Activated CD4-positive, alpha-beta T cell treated with anti-CD3 and anti-CD28 coated beads, Interleukin-2, amount 10 ng/mL, durations not matched to agents 24 days and 14 days (primary cell): ENCODE measurements at places on chromosomes 6 and 20. TPM values are rescaled to one million over a fixed set of nuclear protein-coding genes. Genes with fewer than 3 reads are reported as not detected.

GRCh38 chr6:153117986-153118879 lies 12.8 kb downstream of the RGS17 start:
- H3K4me1 ChIP-seq = no peaks in the 10 kb centered on the region
- no peak overlapping the region for H3K27ac ChIP-seq
- no peaks in the 10 kb centered on the region for H3K36me3 ChIP-seq
- no peak overlapping the region for H3K4me3 ChIP-seq
- no peak for DNase-seq

DNA sequence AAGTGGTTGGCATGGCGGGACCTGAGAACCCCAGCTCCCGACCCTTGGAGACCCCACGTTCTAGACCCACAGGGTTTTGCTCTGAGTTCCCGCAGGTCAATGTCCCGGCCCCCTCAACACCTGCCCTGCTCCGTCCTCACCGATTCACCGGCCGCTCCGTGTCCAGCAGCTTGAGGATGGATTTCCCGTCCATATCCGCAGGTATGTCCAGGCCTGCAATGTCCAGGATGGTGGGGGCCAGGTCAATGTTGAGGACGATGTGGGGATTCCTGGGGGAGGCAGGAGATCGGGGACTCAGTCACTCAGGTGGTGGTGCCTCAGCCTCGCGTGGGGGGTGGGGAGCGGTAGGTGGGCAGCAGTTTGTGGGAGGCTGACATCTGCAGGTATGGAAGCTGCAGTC lies 106.7 kb downstream of the SULF2 start:
- no peaks in the 10 kb centered on the region for H3K27me3 ChIP-seq
- H3K27ac ChIP-seq = no peak overlapping the region
- DNase-seq = no peak
- H3K36me3 ChIP-seq = no peaks in the 10 kb centered on the region

- no peaks in the 10 kb centered on the region for H3K36me3 ChIP-seq
- no peaks in the 10 kb centered on the region for H3K4me1 ChIP-seq
- no peaks in the 10 kb centered on the region for H3K27me3 ChIP-seq
- no peak overlapping the region for H3K27ac ChIP-seq
These were observed 172.3 kb downstream of the EPM2A start for GRCh38 chr6:145562771-145563615.

GRCh38 chr6:158780988-158781691 lies 38.0 kb downstream of the EZR start:
- no peak overlapping the region for H3K27ac ChIP-seq
- H3K4me3 ChIP-seq = no peak overlapping the region
- H3K36me3 ChIP-seq = peaks cover 76% of the 10 kb centered on the region
- no peaks in the 10 kb centered on the region for H3K27me3 ChIP-seq

DNA sequence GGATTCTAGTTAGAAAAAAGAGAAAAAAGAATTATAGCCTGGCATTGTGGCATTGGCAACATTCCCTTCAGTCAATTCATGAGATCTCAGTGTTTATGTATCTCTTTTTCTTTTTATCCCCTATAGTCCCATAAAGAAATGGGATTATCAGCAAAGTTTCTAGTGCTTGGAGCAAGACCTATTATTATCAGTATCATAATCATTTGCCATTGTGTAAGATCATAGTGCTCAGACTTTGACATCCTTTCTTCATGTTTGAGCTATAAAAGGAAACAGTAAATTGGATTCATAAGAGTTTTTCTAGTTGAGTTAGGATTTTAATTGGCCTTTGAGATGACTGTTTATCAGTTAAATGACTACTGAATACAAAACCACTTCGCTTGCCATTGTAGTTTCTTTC lies 295.6 kb downstream of the GRIK2 start:
- H3K27me3 ChIP-seq = no peaks in the 10 kb centered on the region
- H3K36me3 ChIP-seq = no peaks in the 10 kb centered on the region
- DNase-seq = no peak
- no peaks in the 10 kb centered on the region for H3K4me1 ChIP-seq

- H3K36me3 ChIP-seq = peaks cover 13% of the 10 kb centered on the region
- no peak for DNase-seq
These were observed 29.7 kb downstream of the IRF4 start for GRCh38 chr6:421211-421610.

DNA sequence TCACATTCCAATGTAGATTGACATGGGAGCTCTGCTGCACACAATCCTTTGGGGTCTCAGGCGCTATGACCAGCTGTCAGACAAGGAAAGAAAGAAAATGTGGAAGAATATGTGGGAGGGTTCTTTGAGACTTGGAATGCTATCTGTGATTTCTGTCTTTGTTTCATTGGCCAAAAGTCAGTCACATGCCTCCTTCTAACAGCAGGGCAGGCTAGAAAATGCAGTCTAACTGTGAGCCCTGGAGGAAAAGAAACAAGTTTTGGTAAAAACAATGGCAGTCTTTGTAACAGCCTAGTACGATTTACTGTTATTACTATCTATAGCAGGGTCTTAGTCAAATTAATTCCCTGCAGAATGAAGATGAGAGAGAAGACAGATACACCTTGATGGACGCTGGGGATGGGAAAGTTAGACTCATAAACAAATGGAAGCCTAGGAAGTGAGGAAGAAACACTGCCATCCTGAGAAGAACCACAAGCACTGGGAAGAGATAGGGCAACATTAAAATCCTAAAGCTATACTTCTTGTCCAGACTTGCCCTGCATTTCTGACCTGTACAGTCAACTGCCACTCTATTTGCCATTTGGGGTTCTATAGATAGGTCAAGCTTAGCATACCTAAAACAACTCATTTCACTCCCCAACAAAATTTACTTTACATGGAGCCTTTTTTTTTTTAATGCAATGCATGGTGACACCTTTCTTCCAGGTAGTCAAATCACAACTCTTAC lies 833.0 kb downstream of the KIF16B start:
- no peak for DNase-seq
- H3K4me3 ChIP-seq = no peak overlapping the region
- no peak overlapping the region for H3K27ac ChIP-seq
- no peaks in the 10 kb centered on the region for H3K27me3 ChIP-seq
- no peaks in the 10 kb centered on the region for H3K36me3 ChIP-seq
- no peaks in the 10 kb centered on the region for H3K4me1 ChIP-seq

DNA sequence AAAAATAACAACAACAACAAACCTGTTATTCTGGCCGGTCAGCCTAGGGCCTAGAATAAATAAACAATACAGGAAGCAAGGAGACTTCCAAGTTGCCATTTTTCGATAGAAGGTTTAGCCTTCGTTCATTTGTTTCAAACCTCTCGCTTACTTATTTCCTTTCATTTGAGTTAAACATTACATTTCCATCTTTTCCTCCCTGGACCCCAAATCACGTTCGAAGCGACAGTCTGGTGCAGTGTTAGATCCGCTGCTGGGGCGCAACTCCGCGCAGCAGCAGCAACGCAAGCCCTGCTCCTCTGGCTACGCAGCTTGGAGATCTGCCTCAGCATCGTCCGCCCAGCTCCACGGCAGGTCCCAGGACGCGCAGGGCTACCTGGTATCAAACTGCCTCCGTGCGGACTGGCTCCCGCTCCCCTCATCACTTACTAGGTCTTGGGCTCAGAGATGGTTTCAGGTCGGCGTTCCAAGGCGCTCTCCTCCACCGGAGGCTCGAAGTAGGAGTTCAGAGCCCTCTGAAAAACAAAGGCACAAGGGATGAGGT lies 530 bp downstream of the TDP2 start:
- H3K4me3 ChIP-seq = peak overlapping the region; percentile 90
- H3K27ac ChIP-seq = peak overlapping the region; percentile 98
- H3K4me1 ChIP-seq = peaks cover 36% of the 10 kb centered on the region
- peaks cover 56% of the 10 kb centered on the region for H3K36me3 ChIP-seq
- H3K27me3 ChIP-seq = no peaks in the 10 kb centered on the region

DNA sequence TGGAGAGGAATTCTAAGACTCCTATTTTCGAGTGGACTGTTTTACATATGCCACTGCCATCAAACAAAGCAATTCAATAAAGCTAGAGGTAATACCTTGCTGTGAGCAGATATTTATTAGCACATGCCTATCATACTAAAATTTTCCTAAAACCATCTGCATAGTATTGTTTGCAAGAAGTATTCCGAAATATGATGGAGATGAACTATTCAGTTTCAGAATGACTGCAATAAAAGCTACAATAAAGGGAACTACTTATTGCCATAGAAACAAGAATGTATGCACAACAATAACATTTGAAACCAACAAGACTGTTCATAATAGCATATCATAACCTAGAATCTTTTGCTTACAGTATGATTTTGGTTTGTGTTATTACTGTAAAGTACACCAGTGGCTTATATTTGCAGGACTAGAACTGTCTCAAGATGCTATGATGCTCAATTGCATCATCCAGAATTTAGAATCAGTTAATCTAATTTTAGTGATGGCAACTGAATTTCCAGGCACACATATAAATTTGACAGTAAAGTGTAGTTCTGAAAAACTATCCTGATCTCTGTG lies 144.3 kb downstream of the GRIK2 start:
- H3K27ac ChIP-seq = no peak overlapping the region
- no peaks in the 10 kb centered on the region for H3K36me3 ChIP-seq
- no peaks in the 10 kb centered on the region for H3K27me3 ChIP-seq
- DNase-seq = no peak
- H3K4me1 ChIP-seq = no peaks in the 10 kb centered on the region
- H3K4me3 ChIP-seq = no peak overlapping the region

DNA sequence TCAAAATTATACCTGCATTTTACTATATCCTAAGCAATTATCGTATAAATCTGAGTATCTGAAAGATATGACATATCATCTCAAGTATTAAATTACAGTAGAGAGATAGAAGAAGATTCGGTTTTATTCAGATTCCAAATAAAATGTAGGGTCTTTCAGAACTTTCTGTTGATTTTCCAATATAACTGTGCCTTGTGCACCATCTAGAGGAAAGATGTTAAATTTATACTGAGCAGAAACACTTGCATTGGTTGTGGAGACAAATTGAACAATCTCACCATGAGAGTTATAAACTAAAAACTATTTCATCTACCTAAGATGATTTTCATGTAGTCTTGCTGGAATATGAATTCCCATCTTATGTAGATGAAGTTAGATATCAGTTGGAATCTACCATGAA lies 26.8 kb upstream of the HSF2 start:
- peaks cover 28% of the 10 kb centered on the region for H3K27me3 ChIP-seq
- H3K4me3 ChIP-seq = no peak overlapping the region
- no peak overlapping the region for H3K27ac ChIP-seq

DNA sequence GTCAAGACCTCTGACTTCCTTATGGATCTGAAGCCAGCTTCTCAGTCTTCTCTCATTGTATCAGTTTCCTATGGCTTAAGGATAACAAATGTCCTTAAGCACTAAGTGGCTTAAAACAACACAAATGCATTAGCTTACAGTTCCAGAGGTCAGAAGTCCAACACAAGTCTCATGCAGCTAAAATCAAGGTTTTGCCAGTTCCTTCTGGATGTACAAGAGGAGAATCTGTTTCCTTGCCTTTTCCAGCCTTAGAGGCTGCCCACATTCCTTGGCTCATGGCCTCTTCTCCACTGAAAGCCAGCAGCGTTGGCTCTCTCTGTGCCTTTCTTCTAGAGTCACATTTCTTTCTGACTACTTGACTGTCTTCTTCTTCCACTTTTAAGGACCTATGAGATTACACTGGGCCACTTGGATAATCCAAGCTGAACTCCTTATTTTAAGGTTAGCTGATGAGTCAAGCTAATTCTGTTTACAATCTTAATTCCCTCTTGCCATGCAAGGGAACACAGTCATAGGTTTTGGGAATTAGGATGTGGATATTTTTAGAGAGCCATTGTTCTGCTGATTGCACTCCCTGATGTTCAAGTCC lies 179.0 kb downstream of the BCAS1 start:
- H3K4me1 ChIP-seq = peaks cover 43% of the 10 kb centered on the region
- no peaks in the 10 kb centered on the region for H3K27me3 ChIP-seq

GRCh38 chr6:78594668-78595066 lies 272.7 kb upstream of the IRAK1BP1 start:
- no peak overlapping the region for H3K4me3 ChIP-seq
- H3K36me3 ChIP-seq = no peaks in the 10 kb centered on the region
- DNase-seq = no peak
- H3K27ac ChIP-seq = no peak overlapping the region
- no peaks in the 10 kb centered on the region for H3K27me3 ChIP-seq
- H3K4me1 ChIP-seq = no peaks in the 10 kb centered on the region

- no peak overlapping the region for H3K27ac ChIP-seq
- no peak overlapping the region for H3K4me3 ChIP-seq
- no peak for DNase-seq
These were observed 110.0 kb downstream of the QRSL1 start for GRCh38 chr6:106739387-106739786.

GRCh38 chr6:170007468-170008293 lies 256.3 kb downstream of the ERMARD start:
- no peak overlapping the region for H3K27ac ChIP-seq
- H3K4me3 ChIP-seq = no peak overlapping the region
- H3K4me1 ChIP-seq = no peaks in the 10 kb centered on the region
- no peaks in the 10 kb centered on the region for H3K36me3 ChIP-seq
- no peak for DNase-seq
- H3K27me3 ChIP-seq = peaks cover 2% of the 10 kb centered on the region

DNA sequence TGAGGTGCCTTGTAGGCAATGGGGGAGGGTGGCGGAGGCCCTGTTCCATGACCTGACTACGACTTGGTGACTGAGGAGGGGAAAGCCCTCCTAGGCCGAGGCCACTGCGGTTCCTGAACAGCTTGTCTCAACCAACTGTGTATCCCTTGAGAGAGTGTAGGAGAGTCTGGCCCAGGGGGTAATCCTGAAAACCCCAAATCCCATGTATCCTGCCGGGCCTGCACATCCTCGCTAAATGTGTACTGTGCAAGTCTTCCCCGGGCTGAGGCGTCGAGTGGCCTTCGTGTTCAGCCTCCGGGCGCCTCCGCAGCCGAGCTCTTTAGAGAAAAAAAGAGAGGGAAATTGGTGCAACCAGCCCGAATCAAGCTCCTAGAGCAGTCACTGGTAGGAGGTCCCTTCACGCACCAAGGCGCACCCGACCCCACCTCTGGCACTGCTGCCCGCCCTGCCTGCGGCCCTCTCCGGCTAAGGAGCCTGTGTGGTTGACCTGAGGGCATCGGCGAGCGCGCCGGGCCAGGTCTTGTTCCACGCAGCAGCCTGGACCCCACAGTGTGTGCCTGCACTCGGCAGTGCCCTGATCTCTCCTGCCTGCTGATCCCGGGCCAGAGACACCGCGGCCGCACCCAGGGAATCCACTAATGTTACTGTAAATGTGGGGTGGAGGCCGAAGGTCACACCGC lies 7.3 kb downstream of the SIM1 start:
- no peak for DNase-seq
- no peak overlapping the region for H3K27ac ChIP-seq
- H3K27me3 ChIP-seq = peaks cover 70% of the 10 kb centered on the region
- no peak overlapping the region for H3K4me3 ChIP-seq
- peaks cover 10% of the 10 kb centered on the region for H3K36me3 ChIP-seq

GTSF1L gene
- not detected in 2 replicates for total RNA-seq

LGSN gene
- total RNA-seq = not detected in 2 replicates

LIN28B gene
- not detected in 2 replicates for total RNA-seq

GSTA2 gene
- not detected in 2 replicates for total RNA-seq

MCHR2 gene
- total RNA-seq = not detected in 2 replicates

CD93 gene
- 1.5 and 1.7 TPM in 2 replicates for total RNA-seq

C20orf144 gene
- total RNA-seq = 0.16 and 0.26 TPM in 2 replicates

MOG gene
- not detected in 2 replicates for total RNA-seq

GSTA3 gene
- total RNA-seq = not detected in 2 replicates

GJA1 gene
- total RNA-seq = not detected in 2 replicates

SERAC1 gene
- total RNA-seq = 4.6 and 5.4 TPM in 2 replicates
